ENCODE measurements at places on chromosomes 5 and 9.

DNA sequence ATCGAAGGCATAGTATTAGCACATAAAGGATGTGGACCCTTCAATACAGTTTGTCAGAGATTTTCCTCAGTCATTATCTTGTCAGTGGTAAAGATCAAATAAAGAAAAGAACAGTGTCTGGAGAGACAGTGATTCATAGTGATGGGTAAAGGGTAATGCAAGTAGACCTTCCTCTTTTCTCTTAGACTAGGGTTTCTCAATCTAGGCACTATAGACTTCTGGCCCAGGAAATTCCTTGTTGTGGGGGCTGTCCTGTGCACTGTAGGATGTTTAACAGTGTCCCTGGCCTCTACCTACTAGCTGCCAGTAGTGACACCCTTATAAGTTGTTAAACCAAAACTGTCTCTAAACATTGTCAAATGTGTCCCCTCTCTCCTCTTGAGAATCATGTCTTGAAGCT, 6.9 kb downstream of the CAMK4 start:
- no peak for DNase-seq

GRCh38 chr5:172533058-172533398, 78.7 kb upstream of the SH3PXD2B start:
- DNase-seq = no peak

DNA sequence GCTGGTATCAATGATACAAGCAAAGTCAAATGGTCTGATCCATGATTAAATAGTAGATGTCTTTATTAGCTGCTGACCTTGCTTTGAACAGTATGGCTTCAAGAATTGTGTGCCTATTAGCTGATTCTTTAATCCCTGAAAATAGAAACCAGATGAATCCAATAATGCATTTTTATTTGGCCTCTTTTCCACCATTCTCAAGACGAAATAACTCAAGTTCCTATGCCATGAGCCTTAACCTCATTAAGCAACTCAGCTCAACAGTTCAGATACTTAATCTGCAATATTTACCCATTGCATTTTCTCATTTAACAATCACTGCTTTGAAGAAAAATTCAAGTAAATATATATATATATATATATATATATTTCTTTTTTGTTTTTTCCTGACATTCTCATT, 588.6 kb upstream of the MEF2C start:
- no peak for DNase-seq

- DNase-seq = no peak
Observed at GRCh38 chr9:6449645-6450044, 36.6 kb downstream of the UHRF2 start.

DNA sequence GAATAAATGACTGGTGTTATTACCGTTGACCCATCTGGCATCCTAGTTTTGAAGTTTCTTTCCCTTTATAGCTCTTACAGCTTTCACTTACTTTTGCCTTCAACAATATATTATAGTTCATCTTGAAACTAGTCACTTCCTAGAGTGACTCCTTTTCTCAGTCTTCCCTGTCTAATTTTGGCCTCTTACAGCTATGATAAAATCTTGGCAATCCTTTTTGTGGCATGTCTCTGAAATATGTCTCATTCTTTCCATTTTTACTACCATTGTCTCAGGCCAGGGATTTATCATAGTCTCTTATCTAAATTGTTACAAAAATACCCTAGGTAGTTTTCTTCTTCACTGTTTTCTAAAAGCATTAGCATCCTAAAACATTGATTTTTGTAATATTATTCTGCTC, 621.3 kb upstream of the ZNF608 start:
- DNase-seq = no peak

- no peak for DNase-seq
Observed at GRCh38 chr5:173703466-173703865, 87.0 kb upstream of the BOD1 start.

Measured in CD4-positive, alpha-beta memory T cell (primary cell).